ENCODE measurements at places on chromosomes 4 and X.

GRCh38 chr4:130855533-130855932 lies 1759.6 kb downstream of the C4orf33 start:
- DNase-seq: no peak

DNA sequence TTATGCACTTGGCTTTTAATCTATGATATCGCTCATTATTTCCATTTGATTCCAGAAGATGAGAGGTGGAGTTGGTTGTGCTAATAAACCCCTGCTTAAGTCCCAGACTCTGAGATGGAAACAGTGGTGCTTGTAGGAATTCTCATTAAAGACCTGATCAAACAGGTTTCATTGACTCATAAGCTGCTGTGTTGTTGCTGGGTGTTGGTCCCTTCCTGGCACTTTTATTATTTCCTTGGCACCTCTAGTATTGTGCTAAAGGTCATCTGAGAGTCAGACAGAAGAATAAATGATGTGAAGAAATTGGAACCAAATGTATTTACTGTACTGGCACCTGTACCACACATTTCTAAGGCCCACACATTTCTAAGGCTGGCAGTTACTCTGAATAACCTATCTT lies 544.7 kb upstream of the NR3C2 start:
- DNase-seq: no peak

- DNase-seq: no peak
Observed at GRCh38 chrX:134013092-134013497, 27.7 kb upstream of the GPC3 start.

DNA sequence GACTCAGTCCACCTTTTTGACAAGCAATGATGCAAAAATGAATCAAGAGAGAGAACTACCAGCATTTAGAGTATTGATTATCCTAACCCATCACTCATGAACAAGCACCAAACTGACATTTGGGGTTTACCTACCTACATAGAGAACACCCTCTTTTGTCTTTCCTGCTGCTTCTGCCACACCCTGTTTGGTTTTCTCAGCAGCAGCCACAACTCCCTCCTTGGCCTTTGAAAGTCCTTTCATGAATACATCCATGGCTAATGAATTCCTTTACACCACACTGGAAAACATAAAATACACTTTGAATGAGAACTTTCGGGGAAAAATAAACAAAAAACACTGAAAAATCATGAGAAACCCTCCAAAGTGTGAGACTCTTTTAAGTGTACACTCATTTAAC lies 1.5 kb downstream of the SNCA start:
- no peak for DNase-seq

DNA sequence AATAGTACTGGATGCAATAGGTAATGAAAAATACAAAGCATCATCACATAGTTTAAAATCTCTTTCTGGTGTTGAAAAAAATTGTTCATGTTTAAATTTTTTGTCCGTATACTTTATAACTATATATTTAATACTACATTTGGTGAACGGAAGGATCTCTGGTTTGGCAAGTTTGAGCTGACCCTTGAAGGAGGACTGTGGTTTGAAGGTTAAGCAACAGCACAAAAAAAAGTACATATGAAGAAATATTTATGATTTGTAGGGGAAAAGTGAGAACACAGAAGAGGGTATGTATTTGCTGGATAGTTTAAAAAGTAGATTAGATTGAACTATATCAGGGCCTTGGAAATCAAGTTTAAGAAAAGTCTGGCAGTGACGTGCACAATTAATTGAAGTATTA lies 13.3 kb downstream of the SRP72 start:
- DNase-seq: no peak

- no peak for DNase-seq
Observed at GRCh38 chr4:5467111-5467510, 241.2 kb downstream of the EVC2 start.

GRCh38 chr4:81756973-81757372 lies 285.3 kb upstream of the RASGEF1B start:
- DNase-seq: no peak
